ENCODE measurements at places on chromosomes 6 and 20.
A peak's percentile ranks its signal among the peaks of the same experiment; 100 is the strongest.

GRCh38 chr6:4134841-4135664 is at the start of gene ECI2:
Gene ECI2, minus strand, starts transcription at chr6:4135575. Its CDS starts 15 bp downstream, at chr6:4135560.
- DNase-seq: peak; percentile 81

- DNase-seq: no peak
These were observed 72.2 kb downstream of the ATXN1 start for GRCh38 chr6:16688984-16689636.

- DNase-seq: no peak
These were observed 14.9 kb downstream of the MAN1A1 start for GRCh38 chr6:119334535-119335264.

DNA sequence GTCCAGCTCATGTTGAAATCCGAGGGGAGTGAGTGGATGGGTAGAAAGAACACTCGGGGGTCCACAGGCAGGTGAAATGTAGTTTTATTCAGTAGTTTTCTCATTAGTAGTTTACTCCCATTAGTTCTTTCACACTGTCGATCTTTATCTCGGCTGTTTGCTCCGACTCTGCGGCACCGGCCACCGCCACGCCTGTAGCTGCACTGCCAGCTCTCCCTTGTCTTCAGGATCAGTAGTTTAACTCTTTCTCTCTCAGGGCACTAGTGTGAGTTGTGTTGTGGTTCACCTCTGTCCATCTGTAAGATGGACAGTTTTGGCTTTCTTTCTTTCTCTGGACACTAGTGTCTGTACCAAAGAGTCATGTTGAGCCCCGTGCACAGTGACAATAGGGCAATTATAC is 195.7 kb downstream of the LMBRD1 start:
- DNase-seq: peak; percentile 34

DNA sequence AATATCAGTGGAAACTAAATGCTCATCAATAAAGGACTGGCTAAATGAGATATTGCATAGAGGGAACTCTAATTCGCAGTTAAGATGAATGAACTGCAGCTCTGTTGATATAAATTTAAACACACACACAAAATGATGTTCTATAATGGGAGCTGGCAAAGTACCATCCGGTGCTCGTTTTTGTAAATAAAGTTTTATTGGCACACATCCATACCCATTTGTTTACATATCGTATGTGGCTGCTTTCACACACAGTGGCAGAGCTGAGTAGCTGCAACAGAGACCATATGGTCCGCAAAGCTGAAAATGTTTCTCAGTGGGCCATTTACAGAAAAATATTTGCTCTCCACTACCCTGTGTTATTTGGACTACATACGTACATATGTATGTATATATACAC is 120.7 kb downstream of the EDN3 start:
- DNase-seq: no peak

- no peak for DNase-seq
These were observed 46.4 kb downstream of the CNR1 start for GRCh38 chr6:88119769-88120168.

DNA sequence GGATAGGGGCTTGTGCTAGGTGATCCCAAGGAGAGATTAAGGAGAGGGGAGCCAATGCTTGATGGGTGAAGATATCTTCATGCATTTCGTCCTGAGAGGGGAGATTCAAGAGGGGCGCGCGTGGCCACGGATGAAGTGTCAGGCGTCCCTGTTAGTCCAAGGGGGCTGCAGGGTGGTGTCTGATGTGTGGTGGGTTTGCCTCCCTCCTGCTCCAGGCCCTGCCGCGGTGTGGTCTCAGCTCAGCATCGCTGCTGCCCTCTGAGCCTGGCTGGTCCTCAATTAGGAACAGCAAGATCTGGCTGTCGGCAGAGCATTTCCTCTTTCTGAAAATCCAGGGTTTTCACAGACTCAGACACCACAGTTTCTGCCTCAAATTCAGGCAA is 318.0 kb downstream of the THBS2 start:
- no peak for DNase-seq

- peak; percentile 65 for DNase-seq
These were observed 797 bp downstream of the SMIM13 start for GRCh38 chr6:11094411-11094851.

DNA sequence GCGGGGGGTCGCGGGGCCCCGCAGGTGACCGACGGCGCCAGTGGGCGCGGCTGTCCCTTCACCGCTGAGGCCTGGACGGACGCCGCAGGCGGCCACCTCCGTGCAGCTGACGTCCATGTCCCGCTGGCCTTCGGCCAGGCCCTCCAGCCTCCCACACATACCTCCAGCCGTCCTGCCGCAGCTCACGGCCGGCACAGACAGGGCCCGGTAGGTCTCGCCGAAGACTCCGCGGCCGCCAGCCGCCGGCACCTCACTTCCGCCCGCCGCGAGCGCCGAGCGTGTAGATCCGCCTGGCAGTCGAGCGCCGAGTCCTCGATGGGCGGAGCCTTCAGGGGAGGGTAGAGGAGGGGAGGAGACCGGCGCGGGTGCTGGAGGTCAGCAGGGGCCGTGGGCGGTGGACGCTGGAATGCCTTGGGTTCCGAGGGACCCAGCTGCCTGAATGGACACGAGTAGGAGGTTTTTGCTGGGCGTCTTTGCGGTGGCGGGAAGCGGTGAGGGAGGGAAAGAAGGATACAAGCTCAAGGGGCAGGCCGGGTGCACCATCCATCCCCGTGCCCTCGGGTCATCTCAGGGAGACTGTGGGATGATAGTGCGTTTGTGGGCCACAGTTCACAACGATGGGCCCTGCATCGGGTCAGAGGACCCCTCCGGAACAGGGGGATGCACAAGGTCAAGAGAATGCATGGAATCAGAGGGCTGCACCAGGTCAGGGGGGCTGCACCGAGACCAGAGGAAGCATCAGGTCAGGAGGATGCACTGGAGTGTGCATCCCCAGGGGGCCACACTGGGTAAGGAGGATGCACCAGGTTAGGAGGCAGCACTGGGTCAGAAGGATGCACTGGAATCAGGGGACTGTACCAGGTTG is at the start of gene EXOC2:
Gene EXOC2, minus strand, starts transcription at position 282 of the 865 bp plus-strand sequence. CDS start 55,321 bp downstream, outside the sequence.
- DNase-seq: peak; percentile 94
